ENCODE measurements at places on chromosomes 3 and 15.

GRCh38 chr3:193711964-193712598 lies 119.1 kb downstream of the OPA1 start:
- no peak for DNase-seq

- no peak for DNase-seq
Measured at GRCh38 chr3:189978753-189979152, 141.9 kb downstream of the P3H2 start.

- DNase-seq = no peak
Measured at GRCh38 chr3:123371426-123371825, 77.5 kb downstream of the ADCY5 start.

DNA sequence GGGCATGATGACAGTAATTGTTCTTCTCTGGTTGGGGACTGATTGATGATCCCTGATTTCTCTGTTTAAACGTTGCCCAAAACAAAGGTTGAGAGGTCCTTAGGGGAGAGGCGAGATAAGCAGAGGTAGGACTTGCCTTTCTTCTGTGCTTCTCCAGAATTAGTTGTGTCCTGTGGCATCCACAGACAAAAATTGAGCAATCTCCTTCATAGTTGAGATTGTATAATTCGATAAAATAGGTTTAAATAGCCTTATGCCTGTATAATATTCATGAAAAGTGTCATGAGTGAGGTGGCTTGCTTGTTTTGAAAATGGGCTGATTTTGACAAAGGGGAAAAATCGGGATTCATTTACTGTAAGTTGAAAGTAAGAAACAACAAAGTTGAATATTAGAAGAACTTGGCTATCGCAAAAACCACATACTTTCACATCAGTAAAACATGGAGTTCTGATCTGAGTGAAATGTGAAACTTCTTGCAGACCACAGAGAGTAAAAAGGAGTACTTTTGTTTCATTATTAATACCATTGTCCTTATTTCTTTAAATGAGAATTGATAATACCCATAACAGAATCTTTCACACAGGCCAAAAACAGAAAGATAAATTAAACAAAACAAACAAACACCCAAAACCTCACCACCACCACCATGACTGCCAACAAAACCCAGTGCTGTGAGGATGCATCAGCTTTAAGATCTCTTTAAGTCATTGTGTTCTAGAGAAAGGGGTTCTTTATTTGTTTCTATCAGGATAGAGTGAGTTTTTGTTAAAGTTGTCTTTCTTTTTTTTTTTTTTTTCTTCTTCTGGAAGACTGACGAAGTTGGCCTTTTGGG lies 155.7 kb downstream of the LPP start:
- DNase-seq = no peak

GRCh38 chr3:169105561-169105960 lies 558.0 kb downstream of the MECOM start:
- DNase-seq = no peak

DNA sequence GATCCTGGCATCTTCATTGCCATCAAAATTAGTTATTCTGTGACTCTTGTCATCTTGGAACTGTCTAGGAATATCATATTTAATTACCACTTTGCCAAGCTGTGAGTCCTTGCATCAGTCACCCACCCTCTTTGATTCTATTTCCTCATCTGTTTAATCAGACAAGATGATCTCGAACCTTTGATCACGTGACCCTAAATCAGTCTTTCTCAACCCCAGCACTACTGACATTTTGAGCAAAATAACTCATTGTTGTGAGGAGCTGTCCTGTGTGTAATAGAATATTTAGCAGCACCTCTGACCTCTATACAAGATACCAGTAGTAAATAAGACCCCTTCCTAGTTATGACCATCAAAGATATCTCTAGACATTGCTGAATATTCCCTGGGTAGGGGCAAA lies 343.4 kb upstream of the ARPP21 start:
- no peak for DNase-seq

GRCh38 chr3:39090922-39091321 lies 16.5 kb downstream of the GORASP1 start:
- no peak for DNase-seq

DNA sequence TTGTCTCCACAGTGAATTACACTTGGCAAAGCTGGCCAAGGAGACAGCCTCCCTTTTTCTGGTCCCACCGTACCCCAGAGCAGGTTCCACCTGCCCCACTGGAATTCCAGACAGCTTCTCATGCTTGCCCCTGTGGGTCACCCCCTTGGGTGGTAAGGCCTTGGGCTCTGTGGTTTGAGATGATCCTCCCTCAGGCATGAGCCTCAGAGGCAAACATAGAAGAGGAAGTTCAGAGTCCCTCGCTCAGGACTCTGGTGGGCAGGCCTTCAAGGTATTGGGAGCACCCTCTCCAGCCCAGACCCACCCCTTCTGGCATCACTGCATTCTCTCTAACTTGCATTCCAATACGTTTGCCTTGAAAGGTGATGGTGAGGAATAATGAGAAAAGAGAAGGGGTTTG lies 17.6 kb upstream of the UBA7 start:
- no peak for DNase-seq

DNA sequence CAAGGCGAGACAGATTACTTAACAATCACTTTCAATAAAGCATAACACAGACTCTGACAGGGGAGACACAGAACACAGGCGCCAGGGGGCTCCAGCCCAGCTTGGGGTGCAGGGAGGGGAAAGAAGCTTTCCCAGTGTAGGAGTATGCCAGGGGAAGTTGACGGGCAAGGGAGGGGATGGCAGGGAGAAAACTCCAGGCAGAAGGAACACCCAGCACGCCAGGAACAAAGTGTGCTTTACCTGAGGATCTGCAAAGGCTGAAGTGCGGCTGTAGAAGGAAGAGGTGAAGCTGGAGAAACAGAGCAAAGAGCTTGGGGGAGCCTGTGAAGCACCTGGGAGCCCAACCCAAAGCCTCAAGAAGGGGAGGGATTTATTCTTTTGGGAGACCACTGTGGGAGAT lies 12.1 kb downstream of the RGMA start:
- DNase-seq = no peak

GRCh38 chr3:6521369-6522113 lies 339.4 kb upstream of the GRM7 start:
- no peak for DNase-seq

GRCh38 chr3:102733791-102734563 lies 299.2 kb downstream of the ZPLD1 start:
- DNase-seq = no peak

- no peak for DNase-seq
Measured at GRCh38 chr3:184651904-184652303, 60.0 kb downstream of the MAGEF1 start.

DNA sequence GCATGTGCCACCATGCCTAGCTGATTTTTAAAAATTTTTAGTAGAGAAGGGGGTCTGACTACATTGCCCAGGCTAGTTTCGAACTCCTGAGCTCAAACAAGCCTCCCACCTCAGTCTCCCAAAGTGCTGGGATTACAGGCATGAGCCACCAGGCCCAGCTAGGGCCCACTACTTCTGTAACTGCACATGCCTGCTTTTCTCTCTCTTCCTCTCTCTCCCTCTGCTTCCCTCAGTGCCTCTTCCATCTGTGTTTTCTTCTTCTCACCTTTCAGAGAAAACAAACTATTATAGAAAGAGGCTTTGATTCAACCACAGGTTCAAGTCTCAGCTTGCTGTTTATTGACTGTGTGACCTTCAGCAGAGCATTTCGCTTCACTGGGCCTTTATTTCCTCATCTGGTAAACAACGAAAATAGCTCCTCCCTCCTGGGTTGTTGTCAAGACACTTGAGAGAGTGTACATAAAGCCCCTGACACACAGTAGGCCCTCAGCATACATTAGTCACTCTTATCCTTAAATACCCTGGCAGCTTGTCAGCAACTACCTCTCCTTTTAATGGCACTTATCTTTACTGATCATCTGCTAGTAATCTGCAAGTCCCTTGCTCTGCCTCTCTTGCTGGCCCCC lies 10.2 kb downstream of the TADA3 start:
- no peak for DNase-seq

- no peak for DNase-seq
Measured at GRCh38 chr3:55716044-55716443, 228.9 kb upstream of the WNT5A start.

- DNase-seq = no peak
Measured at GRCh38 chr3:183275418-183275817, 22.4 kb downstream of the B3GNT5 start.

DNA sequence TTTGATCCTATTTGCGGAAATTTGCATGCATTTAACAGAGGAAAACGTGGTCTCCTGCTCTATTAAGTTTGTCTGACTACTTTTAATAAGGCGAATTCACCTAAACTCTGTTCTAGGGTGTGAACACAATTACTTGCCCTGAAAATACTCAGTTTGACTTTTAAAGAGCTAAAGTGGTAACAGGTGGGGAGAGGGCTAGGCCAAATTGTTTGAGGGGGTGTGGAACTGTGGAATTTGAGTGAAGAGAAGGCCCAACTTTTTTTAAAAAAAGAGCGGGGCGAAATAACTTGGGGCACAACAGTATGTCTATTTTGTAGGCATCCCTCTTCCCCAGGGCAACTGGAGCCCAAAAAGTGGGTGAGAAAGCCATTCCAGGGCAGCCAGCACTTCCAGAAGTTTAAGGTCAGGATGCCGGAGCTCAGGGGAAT lies 580 bp upstream of the FXR1 start:
- no peak for DNase-seq

- no peak for DNase-seq
Measured at GRCh38 chr3:188801393-188801792, 370.4 kb upstream of the TPRG1 start.

DNA sequence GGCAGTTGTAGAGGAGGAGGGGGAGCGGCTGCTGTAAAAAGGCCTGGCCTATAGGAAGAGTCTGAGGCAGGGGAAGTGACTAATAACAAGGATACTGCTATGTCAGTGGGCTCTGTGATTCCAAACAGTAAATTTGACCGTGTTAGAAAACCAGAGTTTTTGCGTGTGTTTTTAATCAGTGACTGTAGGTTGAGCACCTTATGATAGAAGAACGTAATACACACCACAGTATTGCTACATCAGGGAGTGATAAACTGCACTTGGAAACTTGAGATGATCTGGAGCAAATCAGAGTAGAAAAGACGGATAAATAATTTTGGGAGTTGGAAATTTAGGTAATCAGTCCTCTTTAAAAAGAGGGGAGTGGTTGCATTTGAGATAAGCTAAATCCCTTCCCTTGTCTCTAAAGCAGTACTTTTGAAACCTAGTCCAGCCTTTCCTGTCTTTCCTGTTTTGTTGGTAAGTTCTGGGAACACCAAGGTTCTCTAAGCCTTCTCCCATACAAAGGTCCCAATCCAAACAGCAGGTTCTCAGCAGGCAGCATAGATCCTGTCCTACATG lies 130.5 kb upstream of the NR2E3 start:
- no peak for DNase-seq

DNA sequence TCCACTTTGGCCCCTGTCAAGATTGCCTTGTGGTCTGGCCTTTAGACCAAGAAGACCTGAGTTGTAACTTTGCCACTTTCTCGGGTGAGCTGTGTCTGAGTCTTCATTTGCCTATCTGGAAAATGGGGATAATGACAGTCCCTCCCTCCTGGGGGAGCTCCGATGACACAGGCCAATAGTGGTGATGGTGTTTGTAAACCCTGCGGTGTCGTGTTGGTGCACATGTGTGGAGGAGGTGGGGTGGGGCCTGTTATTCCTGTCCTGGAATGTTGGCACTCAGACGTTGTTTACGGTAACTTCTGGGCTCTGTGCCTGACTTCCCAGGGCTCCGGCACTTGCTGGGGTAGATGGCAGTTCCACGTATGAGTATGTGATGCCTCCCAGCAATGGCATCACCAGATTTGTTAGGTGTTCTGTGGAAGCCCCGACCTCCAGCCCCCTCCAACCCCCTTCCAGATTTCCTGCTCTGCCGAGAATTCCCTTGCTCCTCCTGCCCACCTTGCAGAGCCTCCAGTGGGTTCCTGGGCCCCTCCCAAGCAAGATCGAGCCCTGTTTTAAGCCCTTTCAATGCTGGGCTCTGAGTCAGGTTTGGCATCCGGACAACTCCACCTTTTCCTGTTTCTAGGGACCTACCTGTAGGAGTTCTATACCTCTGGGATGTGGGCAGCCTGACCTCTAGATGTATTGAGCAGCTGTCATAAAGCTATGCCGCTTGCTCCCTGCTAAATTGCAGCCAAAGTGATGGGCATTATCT lies 31.4 kb downstream of the HRH1 start:
- DNase-seq = no peak

DNA sequence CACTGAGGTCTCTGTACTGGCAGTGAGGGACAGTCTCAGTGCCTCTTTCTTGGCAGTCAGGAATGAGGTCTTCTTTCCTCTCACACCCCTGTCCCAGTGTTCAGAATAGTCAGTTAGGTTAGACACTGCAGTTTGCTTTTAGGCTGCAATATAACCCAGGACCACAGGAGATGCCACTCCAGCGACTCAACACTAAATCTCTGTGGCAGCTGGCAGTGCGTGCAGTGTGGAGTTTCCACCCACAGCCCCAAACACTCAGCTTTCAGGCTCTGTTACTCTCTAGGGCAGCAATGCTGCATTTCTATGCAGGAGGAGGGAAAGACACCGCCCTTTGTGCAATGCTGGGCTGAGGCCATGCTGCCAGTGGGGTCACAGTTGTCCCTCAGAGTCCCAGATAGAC lies 150.2 kb upstream of the SUCLG2 start:
- no peak for DNase-seq

- no peak for DNase-seq
Measured at GRCh38 chr3:14151471-14152083, 26.7 kb downstream of the TMEM43 start.

DNA sequence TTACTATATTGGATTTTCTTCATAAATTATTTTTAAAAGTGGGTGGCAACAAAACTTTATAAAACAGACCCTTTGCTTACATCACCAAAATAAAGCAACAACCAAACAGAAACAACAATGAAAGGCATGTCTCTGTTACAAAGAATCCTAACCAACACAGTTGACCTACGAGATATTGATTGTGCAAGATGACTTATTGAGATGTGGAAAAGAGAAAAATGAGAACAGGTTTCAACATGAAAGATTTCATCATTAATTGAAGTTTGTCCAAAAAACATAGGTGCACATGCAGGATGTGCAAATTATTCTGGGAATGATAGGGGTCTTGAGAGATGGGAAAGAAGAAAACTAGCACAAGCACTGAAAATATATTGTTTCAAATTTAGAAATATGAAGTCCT lies 9.0 kb downstream of the GMNC start:
- DNase-seq = no peak

DNA sequence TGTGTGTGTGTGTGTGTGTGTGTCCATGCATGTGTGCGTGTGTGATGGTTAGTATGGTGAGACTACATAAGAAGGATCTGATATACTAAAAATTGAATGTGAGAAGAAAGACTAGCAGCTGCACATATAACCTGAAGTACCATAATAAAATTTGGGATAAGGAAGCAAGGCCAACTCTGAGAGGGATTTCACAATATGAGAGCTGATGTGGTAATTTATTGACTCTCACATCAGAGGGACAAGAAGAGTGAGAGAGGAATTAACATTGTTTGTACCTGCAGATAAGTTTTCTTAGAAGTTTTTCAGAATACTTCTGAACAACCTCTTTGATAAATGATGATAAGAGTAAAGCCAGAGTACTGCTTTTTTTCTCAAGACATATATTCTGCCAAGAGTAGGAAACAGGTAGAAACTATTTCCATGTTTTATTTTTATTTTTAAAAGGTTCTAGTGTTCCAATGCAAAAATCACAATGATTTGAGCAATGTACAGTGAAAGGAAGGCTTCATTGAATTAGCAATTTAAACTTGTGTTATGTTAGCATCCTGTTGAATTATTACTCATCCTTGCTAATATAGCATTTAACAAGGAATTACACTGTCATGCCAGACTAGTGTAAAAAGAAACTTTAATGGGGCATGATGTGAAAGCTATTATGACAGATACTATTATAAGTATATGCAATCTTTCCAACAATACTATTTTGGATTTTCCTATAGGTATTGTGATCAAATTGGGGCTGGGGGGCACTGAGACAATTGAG lies 415.5 kb upstream of the ARPP21 start:
- DNase-seq = no peak

- no peak for DNase-seq
Measured at GRCh38 chr3:28617821-28618220, 269.2 kb upstream of the AZI2 start.

All from stimulated activated CD4-positive, alpha-beta T cell treated with anti-CD3 and anti-CD28 coated beads, Interleukin-4, amount 100 ng/mL, for 24 hours (primary cell).